ENCODE measurements at places on chromosomes 3 and 15.

DNA sequence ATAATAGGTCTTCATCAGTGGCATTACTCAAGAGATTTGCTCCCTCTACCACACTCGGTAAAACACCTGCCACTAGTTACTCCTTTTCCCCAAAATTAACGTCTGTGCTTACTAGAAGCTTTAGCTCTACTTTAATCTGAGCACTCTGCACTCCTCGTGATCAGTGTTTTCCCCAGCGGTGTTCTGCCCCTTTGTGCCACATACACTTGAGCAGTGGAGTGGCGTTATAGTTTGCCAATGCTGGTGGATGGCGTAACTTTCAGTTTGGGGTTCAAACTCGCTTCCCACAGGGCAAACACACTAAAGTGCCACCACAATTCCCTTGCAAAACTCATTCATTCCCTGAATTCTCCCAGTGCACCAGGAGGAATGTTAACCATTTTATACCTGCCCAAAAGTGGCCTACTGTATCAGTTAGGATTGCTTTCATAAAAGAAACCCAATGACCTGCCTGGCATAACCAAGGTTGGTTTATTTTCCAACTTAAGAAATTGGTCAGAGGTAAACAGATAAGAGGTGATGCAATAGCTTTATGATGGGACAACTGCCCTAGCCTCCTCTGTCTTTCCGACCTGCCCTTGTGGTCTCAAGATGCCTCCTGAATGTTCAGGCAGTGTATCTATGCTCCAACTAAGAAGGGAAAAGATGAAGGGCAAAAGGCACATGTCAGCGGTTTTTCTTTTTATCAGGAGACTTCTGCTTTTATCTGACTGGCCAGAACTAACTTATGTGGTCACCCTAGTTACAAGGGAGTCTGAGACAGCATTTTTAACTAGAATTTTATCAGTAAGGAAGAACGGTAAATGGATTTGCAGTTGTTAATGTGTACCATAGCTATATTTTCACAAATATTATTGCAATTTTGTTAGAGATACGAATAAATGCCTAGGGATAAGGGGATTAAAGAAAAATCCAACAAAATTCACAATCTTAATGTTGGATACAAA, 83.9 kb downstream of the FSIP1 start:
- DNase-seq: no peak

DNA sequence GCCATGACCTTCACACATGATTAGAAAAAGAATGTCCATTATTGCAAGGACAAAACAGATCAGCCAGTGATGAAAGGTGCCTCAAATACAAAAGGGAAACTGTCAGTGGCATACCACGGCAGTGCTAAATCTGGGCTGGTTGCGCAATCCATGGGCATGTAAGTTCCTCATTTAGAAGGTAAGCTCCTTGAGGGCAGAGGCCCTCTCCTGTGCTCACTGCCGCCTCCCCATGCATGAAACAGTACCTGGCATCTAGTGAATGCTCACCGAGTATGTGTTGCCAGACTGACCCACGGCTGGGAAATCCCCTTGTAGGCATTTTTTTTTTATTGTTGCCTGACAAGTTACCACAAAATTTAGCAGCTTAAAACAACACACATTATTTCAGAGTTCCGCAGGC, 312.1 kb upstream of the CHRM5 start:
- DNase-seq: no peak

DNA sequence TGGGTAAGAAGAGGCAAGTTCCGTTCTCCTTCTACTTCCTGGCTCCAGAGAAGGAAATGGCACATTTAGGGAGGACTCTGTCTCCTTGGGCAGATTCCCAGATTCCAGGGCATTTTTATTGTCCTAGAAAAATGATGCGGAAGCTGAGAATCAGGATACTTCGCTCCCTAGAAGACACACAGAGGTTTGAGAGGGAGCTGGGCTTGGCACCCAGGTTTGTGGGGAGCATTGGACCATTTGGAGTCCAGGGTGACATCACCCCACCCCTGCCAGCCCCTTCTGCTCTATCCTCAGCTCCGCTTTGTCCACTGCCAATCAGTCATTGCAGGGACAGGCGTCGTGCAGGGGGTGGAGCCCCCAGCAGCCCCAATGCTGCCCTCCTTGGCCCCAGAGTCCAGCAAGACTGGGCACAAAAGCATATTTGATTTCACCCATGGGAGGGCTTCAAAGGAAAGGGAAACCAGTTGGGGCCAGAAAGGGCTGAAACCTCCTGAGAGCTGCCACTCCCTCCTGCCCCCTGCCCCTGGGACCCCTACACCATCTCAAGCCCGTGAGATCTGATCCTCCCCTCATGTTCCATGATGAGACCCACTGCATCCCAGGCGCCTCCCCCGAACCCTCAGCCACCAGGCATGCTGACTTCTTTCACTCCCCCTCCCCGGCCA, 129.8 kb upstream of the MEF2A start:
- DNase-seq: no peak

GRCh38 chr3:171948674-171949073, 90.7 kb upstream of the FNDC3B start:
- no peak for DNase-seq

- DNase-seq: no peak
Observed at GRCh38 chr3:16148783-16149182, 25.7 kb upstream of the GALNT15 start.

GRCh38 chr3:114770874-114771273, 376.2 kb downstream of the ZBTB20 start:
- no peak for DNase-seq

- no peak for DNase-seq
Observed at GRCh38 chr3:189108735-189109134, 63.0 kb upstream of the TPRG1 start.

DNA sequence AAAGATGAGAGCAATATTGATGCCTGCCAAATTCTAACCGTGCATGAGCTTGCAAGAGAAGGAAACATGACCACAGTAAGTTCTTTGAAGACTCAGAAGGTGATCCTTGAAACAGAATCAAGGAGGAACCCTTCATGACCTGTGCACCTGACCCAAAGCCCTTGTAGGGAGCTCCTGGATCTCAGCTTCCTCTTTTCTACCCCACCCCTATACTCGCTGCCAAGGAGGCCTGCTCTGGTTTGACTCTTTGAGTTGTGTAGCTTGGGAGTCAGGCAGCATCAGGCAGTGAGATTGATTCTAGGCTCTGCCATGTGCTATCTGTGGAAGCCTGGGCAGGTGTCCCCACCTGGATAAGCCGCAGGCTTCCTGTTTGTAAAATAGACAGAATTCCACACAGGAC, 10.6 kb downstream of the TTC21A start:
- DNase-seq: no peak

GRCh38 chr15:62068071-62068809, 1.5 kb downstream of the C2CD4A start:
- no peak for DNase-seq

DNA sequence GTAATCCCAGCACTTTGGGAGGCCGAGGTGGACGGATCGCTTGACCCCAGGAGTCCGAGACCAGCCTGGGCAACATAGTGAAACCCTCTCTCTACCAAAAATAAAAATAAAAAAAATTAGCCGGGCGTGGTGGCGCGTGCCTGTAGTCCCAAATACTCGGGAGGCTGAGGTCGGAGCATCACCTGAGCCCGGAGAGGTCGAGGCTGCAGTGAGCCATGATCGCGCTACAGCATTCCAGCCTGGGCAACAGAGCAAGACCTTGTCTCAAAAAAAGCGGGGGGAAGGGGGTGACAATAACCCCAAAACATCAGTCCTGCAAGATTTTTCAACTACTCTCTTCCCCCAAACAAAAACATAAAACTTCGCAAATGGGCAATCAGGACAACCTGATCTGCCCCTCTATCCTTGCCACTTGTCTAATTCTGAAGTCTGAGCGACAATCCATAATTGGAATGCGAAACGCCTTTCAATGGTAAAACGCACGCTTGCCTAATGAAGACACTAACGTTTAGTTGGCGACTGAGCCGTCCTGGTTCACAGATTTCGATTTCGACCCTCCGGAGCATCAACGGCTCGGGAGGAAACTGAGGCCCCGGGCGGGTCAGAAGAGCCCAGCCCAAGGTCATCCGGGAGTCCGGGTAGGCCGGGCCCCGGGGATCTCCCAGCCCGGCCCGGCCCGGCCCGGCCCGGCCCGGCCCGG, 868 bp downstream of the BTBD1 start:
- no peak for DNase-seq

GRCh38 chr15:45665261-45665660, 30.4 kb downstream of the SQOR start:
- no peak for DNase-seq

- no peak for DNase-seq
Observed at GRCh38 chr3:180265551-180265950, 228.8 kb upstream of the PEX5L start.

DNA sequence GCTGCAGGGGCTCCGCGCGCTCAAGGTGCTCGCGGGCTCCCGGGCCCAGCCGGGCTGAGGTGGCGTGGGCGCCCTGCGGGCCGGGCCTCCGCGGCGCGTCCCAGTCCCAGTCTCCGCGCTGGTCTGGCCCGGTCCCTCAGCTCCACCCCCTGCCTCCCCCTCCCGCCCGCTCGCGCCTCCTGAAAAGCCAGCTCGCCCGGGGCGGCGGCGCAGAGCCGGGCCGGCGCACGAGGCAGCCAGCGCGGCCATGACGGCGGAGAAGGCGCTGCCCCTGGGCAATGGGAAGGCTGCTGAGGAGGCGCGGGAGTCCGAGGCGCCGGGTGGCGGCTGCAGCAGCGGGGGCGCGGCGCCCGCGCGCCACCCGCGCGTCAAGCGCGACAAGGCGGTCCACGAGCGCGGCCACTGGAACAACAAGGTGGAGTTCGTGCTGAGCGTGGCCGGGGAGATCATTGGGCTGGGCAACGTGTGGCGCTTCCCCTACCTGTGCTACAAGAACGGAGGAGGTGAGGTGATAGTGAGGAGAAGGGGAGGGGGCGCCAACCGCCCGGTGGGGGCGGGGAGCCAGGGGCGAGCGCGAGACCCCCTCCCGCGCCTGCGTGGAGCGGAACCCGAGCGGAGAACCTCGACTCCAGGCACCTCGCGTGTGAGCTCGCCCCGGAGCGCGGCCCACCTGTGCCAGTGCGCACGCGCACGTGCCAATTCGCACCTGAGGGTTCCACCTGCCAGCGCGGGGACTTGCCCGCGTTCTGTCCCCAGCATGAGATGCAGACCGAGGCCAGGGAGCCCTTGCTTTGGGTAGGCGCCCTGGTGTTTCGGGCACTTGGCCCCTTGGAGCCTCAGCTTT, at the start of gene SLC6A11:
Gene SLC6A11 (plus strand): TSS at position 210 of the 844 bp plus-strand sequence. CDS start 38 bp downstream, at position 248.
- no peak for DNase-seq

DNA sequence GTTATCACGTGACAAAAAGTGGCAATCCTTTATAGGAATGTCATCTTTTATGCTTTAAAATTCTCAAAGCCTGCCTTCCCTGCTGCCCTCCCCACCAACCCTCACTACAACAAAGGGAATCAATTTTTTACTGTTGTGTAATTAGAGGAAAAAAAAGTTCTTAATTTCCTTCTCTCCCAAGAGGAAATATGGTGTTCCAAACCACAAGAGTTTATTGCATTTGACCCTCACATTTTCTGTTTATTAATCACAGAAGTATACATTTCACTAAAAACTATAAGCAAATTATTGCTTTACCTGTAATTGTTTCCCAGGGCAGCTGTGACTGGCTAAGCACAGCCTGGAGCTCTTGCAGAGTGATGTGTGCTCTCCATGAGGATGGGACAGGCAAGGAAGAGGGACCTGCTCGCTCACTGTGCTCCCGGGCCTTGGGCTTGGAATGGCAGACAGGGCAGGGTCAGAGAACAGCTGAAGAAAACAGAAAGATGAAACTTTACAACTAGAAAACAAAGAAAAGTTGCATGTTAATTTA, 31.3 kb upstream of the ATP10A start:
- no peak for DNase-seq

DNA sequence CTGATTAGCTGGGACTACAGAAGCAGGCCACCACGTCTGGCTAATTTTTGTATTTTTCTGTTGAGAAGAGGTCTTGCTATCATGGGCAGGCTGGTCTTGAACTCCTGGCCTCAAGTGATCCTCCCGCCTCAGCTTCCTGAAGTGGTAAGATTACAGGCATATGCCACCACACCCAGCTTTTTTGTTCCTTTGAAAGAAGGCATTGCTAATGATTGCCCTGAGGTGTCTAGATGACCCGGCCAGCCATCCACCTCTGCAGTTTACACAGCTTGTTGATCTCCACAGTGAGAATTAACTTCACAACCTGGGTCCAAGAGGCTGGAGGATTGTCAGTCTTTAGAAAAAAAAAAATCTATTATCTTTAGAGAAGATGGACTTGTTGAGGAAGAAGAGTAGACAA, 58.7 kb downstream of the SMAD3 start:
- no peak for DNase-seq

DNA sequence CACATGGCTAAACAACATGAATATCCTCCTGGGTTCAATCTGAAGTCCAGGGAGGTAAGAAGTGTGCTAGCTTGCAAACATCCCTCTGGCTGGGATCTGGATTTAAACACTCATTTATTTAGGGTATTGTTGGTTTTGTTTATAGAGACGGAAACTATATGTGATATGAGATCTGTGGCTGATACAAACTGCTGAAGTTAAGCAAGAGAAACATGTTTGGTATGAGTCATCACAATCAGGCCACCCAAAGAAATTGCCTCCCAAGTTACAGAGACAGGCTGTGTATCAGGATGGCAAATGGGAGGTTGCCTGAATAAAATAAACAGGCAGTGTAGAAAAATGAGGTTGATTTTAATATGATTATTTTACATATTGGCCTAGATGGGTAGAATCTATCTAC, 562.1 kb downstream of the IGSF11 start:
- DNase-seq: no peak

GRCh38 chr3:110804856-110805255, 266.8 kb upstream of the NECTIN3 start:
- no peak for DNase-seq

DNA sequence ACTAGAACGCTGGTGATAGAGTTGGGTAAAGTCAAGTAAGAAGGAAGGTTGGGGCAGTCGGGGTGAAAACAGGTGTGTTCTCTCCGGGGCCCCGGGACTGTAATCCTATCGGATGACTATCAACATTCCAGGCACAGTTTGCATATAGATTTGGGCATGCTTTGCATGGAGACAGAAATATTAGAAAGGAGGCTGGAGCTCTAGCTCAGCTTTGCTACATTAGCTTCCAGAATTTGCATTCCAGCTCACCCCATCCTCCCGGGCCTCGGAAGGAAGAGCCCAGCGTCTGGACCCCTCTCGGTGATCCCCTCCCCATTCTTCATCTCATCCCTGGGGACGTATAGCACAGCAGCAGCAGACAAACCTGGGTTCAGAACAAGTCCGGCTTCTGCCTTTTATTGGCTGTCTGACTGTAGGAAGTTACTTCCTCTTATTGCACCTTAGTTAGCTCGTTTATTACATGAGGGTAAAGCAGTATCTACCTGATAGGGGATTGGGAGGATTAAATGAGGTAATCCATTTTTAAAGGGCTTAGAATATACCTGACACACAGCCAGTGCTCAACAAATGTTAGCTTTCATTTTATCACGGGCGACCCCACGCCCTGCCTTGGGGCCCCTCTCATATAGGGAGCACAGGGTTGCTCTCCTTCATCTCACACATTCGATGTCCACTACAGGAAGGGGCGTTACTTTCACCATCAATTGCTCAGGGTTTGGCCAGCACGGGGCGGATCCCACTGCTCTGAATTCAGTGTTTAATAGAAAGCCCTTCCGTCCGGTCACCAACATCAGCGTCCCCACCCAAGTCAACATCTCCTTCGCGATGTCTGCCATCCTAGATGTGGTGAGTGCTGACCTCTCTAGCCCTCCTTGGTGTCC, 3.2 kb downstream of the HTR3E start:
- no peak for DNase-seq

All from naive thymus-derived CD8-positive, alpha-beta T cell (primary cell).